ENCODE measurements at places on chromosomes 7 and 10. TPM values are rescaled to one million over a fixed set of nuclear protein-coding genes. Genes with fewer than 3 reads are reported as not detected.

DNA sequence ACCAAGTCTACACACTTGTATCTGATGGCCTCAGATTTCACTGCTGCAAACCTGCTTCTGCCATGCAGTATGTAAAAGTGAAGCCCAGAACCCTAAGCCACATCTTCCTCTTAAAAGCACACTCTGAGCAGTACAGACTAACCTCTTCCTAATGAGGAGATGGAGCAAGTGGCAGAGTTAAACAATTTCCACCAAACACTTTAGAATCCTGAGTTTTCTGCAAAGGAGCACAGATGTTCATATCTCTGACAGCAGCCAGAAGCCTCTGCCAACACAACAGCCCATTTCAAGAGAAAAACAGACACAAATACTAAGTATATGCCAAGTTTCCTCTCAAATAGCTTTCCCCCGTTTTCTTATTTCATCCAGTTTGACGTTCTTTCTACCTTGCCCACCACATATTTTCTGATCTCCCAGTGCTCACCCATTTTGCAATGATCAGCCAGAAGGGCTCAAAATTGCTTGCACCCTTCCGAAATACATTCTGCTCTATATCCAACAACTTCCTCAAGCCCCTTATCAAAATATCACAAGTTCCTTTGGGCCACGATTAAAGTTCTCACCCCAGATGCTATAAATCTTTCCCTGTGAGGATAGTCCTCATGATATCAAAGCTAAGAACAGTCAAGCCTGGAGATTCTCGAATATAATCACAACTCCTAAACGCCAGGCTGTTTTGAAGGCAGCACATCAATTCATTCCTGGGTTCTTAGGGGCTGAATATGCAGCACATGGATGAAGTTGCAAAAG is 27.5 kb downstream of the ELMO1 start:
- no peak for DNase-seq

DNA sequence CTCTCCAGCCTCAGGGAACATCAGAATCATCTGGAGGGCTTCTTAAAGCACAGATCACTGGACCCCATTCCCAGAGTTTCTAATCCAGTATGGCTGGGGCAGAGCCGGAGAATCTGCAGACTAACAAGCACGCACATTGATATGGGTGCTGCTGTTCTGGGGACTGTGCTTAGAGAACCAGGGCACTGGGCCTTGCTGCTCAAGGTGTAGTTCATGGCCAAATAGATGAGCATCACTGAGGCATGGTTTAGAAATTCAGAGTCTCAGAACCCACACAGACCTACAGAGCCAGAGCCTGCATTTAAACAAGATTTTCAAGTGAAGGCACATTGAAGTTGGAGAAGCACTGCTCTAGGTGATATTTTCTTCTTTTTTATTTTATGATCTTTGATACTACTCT is 376.8 kb upstream of the PHF14 start:
- no peak for DNase-seq

BMPR1A gene
- 27.6 TPM for total RNA-seq

EGFR gene
- total RNA-seq: 36.4 TPM

ZNF248 gene
- total RNA-seq: 28.2 TPM

Measured in uterus (tissue), 4 donors.